Mucosa of gallbladder (tissue), 1 donor: ENCODE measurements at places on chromosomes 2 and 18.

DNA sequence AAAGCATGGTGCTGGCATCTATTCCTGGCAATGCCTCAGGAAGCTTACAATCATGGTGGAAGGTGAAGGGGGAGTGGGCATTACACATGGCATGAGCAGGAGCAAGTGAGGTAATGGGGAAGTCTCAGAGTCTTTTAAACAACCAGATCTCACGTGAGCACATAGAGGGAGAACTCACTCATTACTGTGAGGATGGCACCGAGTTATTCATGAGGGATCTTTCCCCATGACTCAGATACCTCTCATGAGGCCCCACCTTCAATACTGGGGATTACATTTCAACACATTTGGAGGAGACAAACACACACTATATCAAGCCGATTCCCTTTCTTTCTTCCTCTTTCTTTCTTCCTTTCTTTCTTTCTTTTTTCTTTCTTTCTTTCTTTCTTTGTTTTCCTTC is 47.9 kb upstream of the FANCL start:
- no peak for DNase-seq

GRCh38 chr18:50716902-50717301 is 102.9 kb downstream of the MRO start:
- no peak for DNase-seq

GRCh38 chr2:37201766-37202165 is 5.5 kb downstream of the CEBPZOS start:
- no peak for DNase-seq

DNA sequence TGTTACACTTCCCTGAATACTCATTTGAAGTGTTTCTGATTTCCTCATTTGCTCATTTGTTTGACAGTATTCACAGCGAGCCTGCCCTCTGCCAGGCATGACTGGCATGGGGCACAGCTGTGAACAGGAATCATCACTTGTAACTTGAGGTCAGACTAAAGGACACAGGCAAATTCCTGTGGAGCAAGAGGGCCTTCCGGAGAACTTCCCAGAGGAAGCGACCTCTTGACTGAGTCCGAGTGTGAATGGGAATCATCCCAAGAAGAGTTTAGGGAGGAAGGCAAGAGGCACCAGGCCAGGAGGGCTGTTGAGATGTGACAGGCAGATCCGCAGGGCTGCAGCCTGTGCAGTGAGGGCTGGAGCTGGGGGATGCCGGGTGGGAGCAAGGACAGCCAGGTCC is 45.4 kb downstream of the LIMS1 start:
- no peak for DNase-seq
